ENCODE measurements at places on chromosomes 1 and 21.

- no peak for DNase-seq
Observed at GRCh38 chr1:52080014-52080415, 23.9 kb downstream of the BTF3L4 start.

GRCh38 chr1:71521655-71522264 lies 440.9 kb upstream of the ZRANB2 start:
- no peak for DNase-seq

GRCh38 chr21:34930971-34931370 lies 118.1 kb downstream of the RUNX1 start:
- DNase-seq: no peak

- no peak for DNase-seq
Observed at GRCh38 chr1:185661971-185662370, 72.2 kb upstream of the HMCN1 start.

DNA sequence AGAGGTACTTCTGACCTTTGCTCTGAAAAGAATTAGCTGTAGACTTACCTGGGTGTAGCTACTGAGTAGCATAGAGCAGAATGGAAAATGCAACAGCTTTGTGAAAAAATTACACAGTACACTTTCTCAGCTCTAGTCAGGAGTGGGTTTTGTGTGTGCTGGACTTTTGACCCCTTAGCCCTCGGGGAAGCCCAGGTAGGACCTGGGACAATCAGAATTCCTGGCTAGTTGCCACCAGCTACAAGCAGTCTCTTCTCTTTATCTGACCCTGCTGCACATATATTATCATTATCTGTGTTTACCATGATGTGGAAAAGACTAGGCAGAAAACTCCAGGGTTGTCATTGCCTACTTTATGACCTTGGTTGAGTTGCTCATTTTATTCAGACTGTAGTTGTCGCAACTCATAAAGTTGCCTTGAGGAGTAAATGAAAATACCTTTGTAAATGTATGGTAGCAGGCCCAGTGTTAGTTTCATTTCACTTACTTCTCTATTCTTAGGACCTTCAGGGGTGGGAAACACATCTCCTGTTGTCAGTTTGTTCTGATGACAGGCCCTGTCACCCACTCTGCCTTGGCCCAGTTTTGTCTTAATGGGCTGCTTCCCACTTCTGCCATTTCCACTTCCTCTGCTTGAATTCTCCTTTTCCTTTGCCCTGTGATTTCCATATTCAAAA lies 5.4 kb downstream of the NEK7 start:
- DNase-seq: no peak

DNA sequence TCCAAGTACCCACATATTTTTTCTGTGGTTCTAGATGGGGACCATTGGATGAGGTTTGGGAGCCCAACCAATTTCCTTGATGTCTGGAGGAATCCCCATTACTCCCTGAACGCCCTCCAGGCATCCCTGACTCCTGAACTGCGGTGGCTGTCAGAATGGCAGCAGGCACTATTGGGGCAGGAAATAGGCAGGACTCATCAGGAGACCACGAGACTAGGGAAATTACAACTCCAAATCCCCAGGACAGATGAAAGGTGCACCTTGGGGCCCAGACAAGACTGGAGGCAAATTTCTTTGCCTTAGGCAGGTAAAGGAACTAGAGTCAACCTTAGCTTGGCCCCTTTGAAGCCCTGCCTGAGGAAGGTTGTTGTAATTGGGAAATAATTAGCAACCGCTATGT lies 1.1 kb downstream of the CGN start:
- no peak for DNase-seq

DNA sequence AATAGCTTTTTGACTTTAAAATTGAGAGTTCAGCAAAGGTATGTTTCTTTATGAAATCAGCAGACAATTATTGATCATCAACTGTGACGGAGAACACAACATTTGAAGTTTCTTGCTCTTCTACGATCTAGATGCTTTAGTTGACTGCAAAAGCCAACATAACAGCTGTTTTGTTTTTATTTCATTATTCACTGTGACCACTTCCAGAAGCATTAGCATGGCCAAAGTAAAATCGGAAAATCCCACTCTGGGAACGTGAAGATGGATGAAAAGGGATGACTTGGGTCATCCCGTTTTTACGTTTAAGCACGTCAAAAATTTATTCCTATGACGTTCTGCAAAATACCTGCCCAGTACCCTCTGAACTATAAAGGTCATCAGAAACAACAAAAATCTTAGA lies 833.0 kb upstream of the ADAMTS5 start:
- DNase-seq: no peak
